HFFc6 (cell line): ENCODE measurements at places on chromosomes 3 and 15.
A peak's percentile ranks its signal among the peaks of the same experiment; 100 is the strongest.

GRCh38 chr15:21271566-21271965 is 168.7 kb downstream of the POTEB3 start:
- no peak for DNase-seq

DNA sequence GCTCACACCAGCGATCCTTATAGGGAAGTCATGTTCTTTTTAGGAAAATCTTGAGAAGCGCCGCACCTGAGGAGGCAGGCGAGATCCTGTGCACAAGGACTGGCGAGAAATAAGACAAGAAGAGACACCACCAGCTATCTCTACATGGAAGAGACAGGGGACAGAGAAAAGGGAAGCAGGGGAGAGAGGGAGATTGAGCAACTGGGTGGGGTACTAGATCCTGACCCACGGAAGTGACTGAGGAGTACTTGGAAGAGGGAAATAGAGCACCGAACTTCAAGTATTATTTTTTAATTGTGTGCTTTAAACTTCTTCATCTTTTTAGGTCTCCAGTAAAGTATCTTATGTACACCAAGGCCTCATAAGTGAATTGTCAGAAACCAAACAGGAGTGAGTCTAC is 742.0 kb upstream of the LMCD1 start:
- no peak for DNase-seq

GRCh38 chr15:89972085-89972484 is 29.0 kb upstream of the ZNF710 start:
- no peak for DNase-seq

- DNase-seq = no peak
Measured at GRCh38 chr3:184441202-184441900, 61.5 kb downstream of the CHRD start.

- no peak for DNase-seq
Measured at GRCh38 chr3:169117264-169117663, 546.2 kb downstream of the MECOM start.

DNA sequence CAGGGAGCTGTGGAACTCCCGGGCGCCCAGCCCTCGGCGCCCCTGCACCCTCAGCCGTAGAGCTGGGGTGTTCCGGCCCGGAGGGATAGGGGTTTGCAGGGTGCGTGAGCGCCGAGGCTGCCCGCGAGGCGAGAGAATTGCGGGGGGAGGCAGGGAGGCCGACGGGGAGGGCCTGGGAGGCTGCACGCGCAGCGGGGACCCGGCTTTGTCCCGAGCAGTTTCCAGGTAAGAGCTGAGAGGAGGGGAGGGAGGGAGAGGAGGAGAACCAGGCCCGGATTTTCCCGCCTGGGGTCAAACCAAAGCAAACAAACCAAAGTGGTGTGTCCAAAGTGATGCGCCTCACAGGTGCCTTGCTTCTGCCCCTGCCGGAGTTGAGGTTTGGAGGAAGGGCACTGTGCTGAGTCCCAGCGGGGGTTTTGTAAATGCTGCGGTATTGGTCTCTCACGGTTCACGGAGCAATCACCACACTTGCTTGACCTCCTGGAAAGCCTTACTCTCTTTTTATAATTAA is 146.4 kb downstream of the TJP1 start:
- DNase-seq = no peak

GRCh38 chr3:111751961-111752360 is 107.1 kb upstream of the PHLDB2 start:
- peak; percentile 82 for DNase-seq

GRCh38 chr3:50133283-50133615 is 21.9 kb upstream of the SEMA3F start:
- DNase-seq = no peak
